ENCODE measurements at places on chromosomes 1 and 21.
A peak's percentile ranks its signal among the peaks of the same experiment; 100 is the strongest.

DNA sequence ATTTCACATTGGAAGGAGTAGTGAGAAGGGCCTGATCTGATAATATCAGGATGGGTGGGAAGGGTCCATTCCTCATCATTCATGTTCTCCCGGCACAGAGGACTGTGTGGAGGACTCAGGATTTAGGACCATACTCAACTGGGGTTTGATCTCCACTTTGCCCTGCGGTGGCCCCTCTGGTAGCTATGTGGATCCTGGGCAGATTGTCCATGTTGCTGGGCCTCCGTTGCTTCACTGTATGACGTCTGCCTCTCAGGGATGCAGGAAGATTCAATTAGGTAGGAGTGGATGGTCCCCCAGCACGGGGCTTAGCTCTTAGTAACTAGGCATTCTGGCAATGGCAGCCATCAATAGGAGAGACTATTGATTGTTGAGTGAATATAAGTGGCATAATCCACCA lies 2.3 kb downstream of the ETS2 start:
- no peak for DNase-seq

GRCh38 chr1:118949315-118949714 lies 38.8 kb downstream of the TBX15 start:
- peak; percentile 74 for DNase-seq

GRCh38 chr1:55286856-55287602 lies 71.9 kb upstream of the USP24 start:
- peak; percentile 14 for DNase-seq

- no peak for DNase-seq
Observed at GRCh38 chr1:210264496-210265380, 32.1 kb downstream of the SERTAD4 start.

GRCh38 chr1:209105701-209106100 lies 477.8 kb upstream of the CAMK1G start:
- DNase-seq = no peak

DNA sequence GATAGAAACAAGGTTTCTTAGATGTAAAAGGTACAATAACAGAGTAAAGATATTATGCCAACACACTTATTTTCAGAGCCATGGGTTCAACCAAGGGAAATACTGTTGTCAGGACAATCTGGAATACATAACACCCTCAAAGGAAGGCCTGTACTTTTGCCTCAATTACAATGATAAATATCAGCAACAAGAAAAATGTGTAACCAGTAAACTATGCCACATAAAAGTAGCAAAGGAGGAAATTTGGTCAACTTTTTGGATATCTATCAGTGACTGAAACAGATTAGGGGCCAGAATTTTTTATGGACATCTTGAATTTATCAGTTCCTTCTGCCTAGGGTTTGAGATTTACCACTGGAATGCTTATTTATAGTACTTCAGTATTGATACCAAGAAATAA lies 24.6 kb upstream of the RAP1GAP start:
- DNase-seq = no peak

Data from MV-4-11 (cell line).